ENCODE measurements at places on chromosomes 11 and 22. TPM values are rescaled to one million over a fixed set of nuclear protein-coding genes. Genes with fewer than 3 reads are reported as not detected.

STK33 gene
- not detected for polyA plus RNA-seq

PLA2G3 gene
- polyA plus RNA-seq = not detected

DYNC2H1 gene
- polyA plus RNA-seq = 9.3 TPM

RIMBP3C gene
- polyA plus RNA-seq = 0.15 TPM

F2 gene
- polyA plus RNA-seq = not detected

UBQLNL gene
- polyA plus RNA-seq = 0.20 TPM

KBTBD3 gene
- polyA plus RNA-seq = 7.7 TPM

INPP5J gene
- 0.15 TPM for polyA plus RNA-seq

OR8G1 gene
- polyA plus RNA-seq = not detected

MMP27 gene
- not detected for polyA plus RNA-seq

SIAE gene
- 9.2 TPM for polyA plus RNA-seq

BTBD18 gene
- polyA plus RNA-seq = not detected

CHRM4 gene
- polyA plus RNA-seq = not detected

RAG2 gene
- not detected for polyA plus RNA-seq

All from GM23248 (cell line).